ENCODE measurements at places on chromosomes 13 and 19.

DNA sequence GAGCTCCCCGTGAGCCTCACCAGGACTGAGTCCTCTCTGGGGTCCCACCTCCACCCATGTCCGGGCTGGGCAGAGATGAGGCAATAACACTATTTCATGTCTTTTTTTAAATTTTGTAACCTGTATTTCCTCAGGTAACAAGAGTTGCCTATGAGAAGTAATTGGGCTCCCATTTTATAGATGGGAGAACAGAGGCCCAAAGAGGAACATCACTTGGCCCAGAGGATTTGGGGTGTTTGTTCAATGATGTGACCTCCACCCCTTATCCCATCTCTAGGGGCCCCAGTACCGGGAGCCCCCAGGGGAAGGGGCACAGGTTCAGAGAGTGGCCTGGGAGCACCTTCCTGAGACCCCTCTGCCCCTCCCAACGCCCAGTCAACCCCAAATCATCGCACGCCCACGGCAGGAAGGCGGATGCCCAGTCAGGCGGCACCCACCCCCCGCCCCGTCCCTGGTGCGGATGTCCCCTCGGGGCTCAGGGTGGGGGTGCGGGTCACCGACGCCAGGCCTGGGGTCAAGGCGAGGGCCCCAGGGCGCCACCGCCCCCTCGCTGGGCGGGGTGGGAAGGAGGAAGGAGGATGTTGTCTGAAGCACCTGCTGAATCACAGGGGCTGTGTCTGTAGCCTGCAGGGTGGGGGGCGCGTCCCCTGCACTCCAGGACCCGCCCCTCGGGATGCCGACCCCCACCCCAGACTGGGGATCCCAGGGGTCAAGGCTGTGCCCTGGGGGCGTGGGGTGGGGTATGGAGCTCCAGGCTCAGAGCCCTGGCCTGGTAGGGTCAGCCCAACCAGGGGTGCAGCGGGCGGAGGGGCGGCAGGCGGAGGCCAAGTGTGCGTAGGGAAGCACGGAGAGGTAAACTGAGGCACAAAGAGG lies 9.0 kb upstream of the CIRBP start:
- peak; percentile 52 for DNase-seq

- DNase-seq: peak; percentile 57
Observed at GRCh38 chr19:18349524-18350128, 9.2 kb downstream of the PGPEP1 start.

DNA sequence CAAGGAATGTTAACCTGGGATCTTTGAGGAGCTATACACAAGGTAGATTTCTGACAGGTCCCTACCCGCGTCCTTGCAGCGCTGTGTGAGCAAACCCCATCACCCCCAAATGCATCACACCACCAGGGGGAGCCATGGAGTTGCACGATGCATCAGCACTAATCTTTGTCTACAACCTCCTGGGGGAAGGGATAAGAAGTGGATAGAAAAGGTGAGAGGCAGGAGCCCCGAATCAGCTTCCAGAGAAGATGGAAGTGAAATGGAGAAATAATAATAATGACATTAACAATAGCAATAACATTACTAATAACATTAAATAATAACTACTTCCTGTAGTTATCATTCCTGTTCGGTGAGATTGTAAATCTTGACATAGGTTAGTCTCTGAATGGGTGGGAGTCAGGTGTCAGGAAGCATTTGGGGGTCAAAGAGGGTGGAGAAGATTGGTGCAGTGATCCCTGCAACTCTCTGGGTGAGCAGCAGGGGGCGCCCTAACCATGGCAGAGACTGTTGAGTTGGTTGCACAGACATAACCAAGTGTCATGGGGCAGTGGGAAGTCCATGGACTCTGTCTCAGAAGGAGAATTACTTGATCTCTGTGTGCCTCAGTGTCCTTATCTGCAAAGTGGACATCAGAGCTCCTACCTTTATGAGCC lies 16.5 kb downstream of the SIGLEC7 start:
- DNase-seq: peak; percentile 80

DNA sequence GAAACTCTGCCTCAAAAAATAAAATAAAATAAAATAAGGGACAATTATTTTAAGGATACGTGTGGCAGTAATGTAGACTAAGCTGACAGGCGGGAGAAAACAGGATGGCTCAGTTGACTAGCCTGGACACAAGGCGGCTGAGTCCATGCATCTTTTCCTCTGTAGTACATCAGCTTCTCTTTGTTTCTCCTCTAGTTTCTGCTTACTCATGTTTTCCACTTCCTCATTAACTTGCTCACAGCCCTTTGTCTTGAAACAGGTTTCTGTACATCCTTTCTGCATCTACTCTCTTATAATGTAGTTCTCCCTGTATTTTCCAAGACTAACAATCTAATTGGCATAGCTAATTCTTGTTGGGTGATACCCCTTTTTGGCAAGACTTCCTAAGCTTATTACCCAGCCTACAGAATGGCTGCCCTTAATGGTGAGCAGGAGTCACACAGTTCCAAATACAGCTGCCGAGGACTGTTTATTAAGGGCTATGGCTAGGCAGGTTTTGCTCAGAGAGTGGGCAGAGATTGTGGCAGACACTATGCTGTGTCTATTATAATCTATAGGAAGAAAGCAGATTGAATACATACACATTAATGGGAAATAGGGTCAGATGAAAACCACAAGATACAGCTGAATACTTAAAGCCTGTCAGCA lies 58.7 kb upstream of the KLF5 start:
- DNase-seq: peak; percentile 76

DNA sequence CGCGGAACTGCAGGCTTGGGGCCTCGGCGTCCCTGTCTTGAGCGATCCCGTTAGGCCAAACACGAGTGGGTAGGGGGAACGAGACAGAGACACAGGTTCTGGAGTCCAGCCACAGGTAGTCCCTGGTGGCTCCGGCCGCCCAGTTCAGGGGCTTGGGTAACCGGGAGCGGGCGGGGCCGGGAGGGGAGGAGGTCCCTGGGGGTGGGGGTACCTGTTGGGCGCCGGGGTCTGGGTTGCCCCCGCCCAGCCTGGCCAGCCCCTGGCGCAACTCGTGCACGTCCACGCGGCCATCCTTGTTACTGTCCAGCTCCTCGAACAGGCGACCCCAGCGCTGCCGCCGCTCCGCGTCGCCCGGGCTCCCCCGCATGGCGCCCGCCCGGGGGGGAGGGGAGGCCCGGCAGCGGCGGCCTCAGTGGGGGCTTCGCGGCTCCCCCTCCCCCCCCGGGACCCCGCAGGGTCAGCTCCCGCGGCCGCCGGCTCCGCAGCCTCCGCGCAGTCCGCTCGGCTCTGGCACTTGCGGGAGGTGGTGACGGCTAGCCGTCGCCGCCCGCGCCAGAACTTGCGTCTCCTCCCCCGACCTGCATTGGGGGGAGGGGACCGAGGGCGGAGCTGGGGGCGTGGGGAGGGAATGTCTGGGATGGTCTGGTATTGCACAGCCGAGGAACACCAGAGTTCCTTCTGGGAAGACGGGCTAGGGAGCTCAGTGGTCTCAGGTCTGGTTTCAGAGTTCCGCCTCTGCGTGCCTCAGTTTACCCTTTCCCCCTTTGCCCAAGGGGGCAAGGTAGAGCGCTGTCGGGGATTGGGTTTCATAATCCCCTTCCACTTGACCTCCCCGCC lies at the start of gene SLC25A23:
TSS of gene SLC25A23 (minus strand) at position 531 of the 837 bp plus-strand sequence. CDS start at position 367, 164 bp downstream.
- peak; percentile 27 for DNase-seq

DNA sequence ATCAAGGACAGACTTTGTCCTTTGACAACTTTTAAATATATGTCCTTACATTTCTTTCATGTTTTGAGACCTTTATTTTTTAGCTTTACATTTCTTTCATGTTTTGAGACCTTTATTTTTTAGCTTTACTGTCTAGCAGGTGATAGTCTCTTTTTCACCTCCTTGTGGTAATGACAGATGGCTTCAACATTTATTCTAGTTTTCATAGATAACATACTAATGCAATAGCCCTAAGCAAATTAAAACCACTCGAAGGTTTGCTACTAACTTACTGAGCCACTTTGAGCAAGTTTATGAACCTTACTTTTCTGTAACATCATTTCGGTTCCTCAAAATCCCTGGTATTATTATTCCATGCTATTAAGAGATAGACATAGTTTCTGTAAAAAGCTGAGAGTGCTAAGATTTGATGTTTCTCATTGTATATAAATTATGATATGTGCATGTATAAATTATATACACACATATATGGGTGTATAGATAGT lies 4.5 kb downstream of the DACH1 start:
- no peak for DNase-seq

DNA sequence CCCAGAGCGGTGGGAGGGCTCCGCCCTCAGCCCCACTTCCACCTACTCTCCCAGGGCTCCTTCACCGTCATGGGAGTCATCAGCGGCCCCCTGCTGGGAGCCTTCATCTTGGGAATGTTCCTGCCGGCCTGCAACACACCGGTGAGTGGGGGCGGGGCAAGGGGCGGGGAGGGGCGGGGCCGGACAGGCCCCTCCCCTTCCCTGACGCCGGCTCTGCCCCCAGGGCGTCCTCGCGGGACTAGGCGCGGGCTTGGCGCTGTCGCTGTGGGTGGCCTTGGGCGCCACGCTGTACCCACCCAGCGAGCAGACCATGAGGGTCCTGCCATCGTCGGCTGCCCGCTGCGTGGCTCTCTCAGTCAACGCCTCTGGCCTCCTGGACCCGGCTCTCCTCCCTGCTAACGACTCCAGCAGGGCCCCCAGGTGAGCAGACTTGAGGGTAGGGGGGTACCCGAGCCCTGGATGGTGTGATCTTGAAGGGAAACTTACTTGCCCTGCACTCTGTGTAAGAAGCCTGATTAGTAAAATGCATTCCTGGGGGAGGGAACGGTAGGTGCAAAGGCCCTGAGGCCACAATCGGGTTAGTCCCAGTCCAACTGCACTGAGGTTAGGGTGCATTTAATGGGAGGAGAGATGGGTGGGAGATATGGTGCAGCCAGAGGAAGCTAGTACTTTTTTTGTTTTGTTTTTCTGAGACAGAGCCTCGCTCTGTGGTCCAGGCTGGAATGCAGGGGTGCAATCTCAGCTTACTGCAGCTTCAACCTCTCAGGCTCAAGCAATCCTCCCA lies 12.1 kb downstream of the SLC5A5 start:
- DNase-seq: no peak

GRCh38 chr13:21176215-21176981 lies at the start of the genes MRPL57 and SKA3:
MRPL57 (plus strand) TSS chr13:21176658; CDS start chr13:21176917, 259 bp downstream.
SKA3 (minus strand) TSS chr13:21176552; CDS start chr13:21176477, 75 bp downstream.
- DNase-seq: peak; percentile 97

DNA sequence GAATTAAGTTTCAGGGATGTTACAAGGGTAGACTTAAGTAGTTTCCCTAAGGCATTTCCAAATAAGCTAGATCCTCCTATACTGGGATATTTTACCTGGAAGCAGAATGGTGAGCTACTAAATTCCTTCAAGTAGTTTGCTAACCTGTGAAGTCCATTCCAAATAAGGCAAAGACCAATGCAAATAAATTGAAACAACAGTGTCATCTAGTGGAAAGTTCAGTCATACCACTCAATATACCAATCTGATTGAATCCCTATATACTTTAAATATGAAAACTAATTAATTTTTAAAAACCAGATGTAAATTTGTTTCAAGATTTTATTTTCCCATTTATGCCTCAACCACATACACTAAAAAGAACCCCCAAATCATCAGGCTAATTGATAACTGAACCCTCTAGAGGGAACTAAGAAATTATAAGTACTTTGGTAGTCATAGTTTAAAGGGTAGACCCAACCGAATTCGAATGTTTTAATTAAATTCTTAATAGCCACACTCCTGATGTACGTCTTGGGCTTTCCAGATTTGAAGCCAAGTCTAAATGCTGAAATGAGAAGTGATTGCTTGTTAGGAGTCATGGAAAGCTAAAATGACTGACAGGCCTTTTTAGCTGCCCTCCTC lies 223.7 kb downstream of the TBC1D4 start:
- DNase-seq: no peak

GRCh38 chr19:33781996-33782395 lies 14.7 kb upstream of the KCTD15 start:
- no peak for DNase-seq

- DNase-seq: no peak
Observed at GRCh38 chr19:41529484-41530183, 46.3 kb upstream of the CEACAM21 start.

GRCh38 chr13:97261254-97262005 lies 39.3 kb downstream of the MBNL2 start:
- DNase-seq: no peak

DNA sequence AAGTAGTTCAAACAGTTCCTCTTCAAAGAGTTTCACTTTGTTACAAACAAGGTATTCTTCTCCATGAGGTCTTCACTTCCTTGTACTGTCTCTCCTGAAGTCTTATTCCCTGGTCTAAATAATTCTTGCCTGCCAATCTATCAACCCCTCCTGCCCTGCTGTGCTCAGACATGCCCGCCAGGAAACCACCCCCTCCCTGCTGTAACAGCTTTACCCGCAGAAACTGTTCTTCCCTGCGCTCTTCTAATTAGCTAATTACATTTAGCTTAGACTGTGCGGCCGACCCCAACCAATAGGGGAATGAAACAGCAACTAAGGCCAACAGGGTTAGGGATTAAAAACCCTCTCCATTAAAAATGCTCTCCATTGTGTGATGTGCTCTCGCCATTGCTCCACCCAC lies 46.7 kb downstream of the ZNF846 start:
- peak; percentile 13 for DNase-seq

DNA sequence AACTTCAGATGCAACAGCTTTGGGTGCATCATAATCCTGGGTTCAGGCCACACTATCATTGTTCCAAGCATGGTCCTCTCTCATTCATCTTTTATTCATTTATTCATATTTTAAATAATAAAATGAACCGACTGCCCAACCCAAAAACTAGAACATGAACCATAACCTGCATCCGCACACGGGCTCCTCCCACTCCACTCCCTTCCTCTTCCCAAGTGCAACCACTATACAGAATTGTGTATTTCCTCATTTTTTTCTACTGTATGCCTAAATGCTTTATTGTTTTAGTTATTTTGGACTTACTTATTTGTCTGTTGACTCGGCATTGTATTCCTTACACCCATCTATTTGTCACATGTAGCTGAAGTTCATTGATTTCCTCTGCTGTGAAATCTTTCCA lies 30.7 kb upstream of the POMP start:
- peak; percentile 66 for DNase-seq

DNA sequence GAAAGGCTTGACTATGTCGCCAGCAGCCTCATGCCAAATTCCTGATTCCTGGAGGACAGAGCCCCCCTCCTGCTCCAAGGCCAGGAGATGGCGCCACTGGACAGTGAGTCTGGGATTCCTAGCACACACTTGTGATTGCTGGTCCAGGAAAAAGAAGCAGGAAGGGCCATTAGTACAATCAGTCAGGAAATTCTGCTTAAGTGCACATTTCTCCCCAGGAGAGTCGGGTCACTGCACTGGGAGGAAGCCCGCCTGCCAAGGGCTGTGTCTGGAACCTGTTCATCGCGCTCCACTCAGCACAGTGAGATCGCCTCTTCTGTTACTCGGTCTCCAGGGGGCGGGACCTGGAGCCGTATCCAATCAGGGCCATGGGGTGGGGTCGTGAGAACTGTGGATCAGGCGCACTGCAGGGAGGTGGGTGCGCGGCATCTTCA lies 65.1 kb downstream of the ZNF823 start:
- DNase-seq: peak; percentile 19
